Neural progenitor cell (in vitro differentiated cells): ENCODE measurements at places on chromosomes 13 and 19. TPM values are rescaled to one million over a fixed set of nuclear protein-coding genes. Genes with fewer than 3 reads are reported as not detected.
A peak's percentile ranks its signal among the peaks of the same experiment; 100 is the strongest.

- no peaks in the 10 kb centered on the region for H3K36me3 ChIP-seq
- no peak for DNase-seq
- H3K4me3 ChIP-seq = no peak overlapping the region
- no peaks in the 10 kb centered on the region for H3K4me1 ChIP-seq
- no peak overlapping the region for H3K27ac ChIP-seq
- H3K27me3 ChIP-seq = no peaks in the 10 kb centered on the region
These were observed 8.2 kb downstream of the EID2B start for GRCh38 chr19:39524495-39524894.

- H3K4me1 ChIP-seq = peaks cover 21% of the 10 kb centered on the region
- DNase-seq = no peak
- no peaks in the 10 kb centered on the region for H3K27me3 ChIP-seq
- H3K4me3 ChIP-seq = no peak overlapping the region
These were observed 303.1 kb downstream of the PCDH9 start for GRCh38 chr13:66926851-66927524.

The EBPL gene
- 82.9 and 86.4 TPM in 2 replicates for total RNA-seq

DNA sequence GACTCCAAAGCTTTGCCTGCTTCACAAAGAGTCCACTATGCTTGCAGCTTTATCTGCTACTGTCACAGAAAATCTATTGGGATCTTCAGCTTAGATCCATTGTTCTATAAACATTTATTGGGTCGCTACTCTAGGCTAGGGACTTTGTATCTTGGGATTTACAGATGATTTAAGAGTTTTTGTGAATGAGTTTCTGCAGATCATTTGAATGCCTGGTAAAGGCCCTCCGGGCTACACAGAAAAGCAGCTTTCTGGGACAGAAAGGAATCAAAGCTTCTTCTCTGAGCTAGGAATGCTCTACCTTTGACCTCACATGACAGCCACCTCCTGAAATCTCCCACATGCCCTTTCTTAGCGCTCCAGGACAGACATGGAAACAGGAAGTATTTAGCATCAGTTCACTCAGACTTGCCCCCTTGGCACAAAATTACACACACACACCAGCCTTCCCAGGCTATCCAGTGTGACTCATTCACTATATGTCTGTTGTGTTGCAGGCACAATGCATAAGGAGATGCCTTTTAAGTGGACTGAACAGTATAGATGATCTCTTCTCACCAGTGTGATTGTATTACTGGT, 492.4 kb downstream of the DACH1 start:
- no peak overlapping the region for H3K4me3 ChIP-seq
- H3K27me3 ChIP-seq = no peaks in the 10 kb centered on the region
- peaks cover 8% of the 10 kb centered on the region for H3K4me1 ChIP-seq
- H3K27ac ChIP-seq = no peak overlapping the region

DNA sequence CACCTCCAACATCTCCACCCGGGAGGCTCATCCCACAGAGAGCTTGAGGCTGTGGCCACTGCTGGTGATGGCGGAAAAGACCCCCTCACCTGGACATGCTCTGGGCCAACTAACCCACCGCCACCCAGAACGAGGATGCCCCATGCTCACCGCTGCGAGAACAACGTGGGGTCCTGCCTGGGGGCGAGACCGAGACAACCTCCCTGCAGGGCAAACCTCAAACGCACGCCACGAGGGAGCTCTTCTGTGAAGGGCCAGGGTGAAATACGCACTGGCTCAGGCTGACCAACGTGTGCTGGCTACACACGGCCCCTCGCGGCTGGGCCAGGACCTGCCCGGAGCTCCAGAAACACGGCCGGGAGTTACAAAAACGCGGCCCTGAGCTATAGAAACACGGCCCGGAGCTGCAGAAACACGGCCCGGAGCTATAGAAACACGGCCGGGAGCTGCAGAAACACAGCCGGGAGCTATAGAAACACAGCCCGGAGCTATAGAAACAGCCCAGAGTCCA, 19.0 kb upstream of the PLPP2 start:
- no peaks in the 10 kb centered on the region for H3K27me3 ChIP-seq
- H3K36me3 ChIP-seq = no peaks in the 10 kb centered on the region
- no peak overlapping the region for H3K27ac ChIP-seq
- H3K4me3 ChIP-seq = no peak overlapping the region

DNA sequence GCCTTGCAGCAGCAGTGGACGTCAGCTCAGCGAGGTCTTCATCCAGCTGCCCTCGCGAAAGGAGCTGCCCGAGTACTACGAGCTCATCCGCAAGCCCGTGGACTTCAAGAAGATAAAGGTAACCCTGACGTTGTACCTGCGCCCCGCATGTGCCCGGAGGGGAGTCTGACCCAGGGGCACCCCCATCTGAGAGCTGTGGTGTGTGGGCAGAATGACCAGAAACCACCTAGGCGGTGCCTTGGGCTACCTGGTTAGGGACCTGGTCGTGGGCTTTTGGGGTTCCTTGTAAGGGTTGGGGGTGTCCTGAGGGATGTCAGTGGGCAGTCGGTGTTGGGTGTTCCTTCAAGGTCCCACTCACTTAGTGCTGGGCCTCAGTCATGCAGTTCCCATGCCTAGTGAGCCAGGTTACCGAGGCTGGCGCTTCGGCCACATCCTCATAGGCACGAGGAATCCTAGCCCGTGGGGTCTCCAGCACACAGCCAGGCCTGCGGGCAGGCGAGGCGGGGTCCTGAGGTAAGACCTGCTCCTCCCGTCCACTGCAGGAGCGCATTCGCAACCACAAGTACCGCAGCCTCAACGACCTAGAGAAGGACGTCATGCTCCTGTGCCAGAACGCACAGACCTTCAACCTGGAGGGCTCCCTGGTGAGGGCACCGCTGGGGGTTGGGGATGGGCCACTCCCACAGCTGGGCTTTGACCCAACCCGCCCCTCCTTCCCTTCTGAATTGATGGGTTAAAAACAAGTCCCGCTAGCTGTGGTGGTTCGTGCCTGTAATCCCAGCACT, 30.8 kb upstream of the LDLR start:
- H3K4me3 ChIP-seq = no peak overlapping the region
- H3K27me3 ChIP-seq = no peaks in the 10 kb centered on the region
- H3K27ac ChIP-seq = no peak overlapping the region
- no peak for DNase-seq
- H3K36me3 ChIP-seq = no peaks in the 10 kb centered on the region

The NLRP9 gene
- not detected in 2 replicates for total RNA-seq

DNA sequence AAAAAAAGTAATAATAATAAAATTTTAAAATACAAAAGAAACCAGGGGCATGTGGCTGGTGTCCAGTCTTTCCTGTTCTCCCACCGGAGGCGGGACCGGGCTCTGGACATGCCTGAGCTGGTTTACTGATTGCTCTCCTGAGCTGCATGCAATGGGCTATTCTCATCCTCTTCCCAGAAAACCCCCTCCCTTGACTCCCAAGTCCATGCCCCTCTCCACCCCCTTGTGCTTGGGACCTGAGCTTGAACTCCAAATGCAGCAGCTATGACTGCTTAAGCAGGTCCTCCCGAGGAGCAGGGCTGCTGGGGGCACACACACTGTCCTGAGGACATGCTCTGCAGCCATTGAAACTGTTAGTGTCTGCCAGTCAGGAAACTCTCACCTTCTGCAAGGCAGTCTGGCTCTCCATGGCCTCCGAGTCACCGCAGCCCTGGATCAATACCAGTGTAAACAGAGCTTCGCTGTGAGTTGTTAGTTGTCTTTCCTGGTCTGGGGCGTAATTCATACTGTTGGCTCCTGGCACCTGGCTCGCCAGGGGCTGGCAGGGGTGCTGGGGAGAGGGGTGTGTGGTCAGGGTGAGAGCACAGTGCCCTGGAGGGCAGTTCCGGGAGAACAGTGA, 41.6 kb upstream of the CHST8 start:
- no peak for DNase-seq
- H3K27me3 ChIP-seq = no peaks in the 10 kb centered on the region
- H3K27ac ChIP-seq = no peak overlapping the region

The RAX2 gene
- total RNA-seq = not detected in 2 replicates

The ZNF560 gene
- not detected in 2 replicates for total RNA-seq

The MYPOP gene
- total RNA-seq = 0.07 and 1.9 TPM in 2 replicates

DNA sequence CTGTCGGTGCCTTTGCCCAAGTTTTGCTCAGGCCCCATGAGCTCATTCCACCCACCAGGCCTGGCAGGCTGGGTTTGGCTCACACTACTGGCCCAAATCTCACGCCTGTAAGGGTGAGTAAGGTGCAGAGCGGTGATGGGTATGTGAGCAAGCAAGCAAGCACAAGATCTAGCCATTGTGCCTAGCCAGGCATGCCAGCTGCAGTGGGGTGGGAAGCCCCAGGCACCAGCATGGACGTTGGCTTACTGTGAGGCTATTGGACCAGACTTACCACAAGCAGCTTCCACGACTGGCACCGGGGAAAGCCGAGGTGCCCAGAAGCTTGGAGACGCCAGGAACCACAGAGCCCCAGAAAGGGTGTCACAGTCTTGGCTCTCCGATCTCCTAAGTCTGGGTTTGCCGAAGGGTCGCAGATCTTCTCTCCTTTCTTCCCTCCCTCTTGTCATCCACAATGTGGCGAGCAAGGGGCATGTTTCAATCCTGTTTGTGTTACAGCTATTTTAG, 2659.4 kb upstream of the PCDH20 start:
- no peaks in the 10 kb centered on the region for H3K27me3 ChIP-seq
- no peak overlapping the region for H3K27ac ChIP-seq
- no peak overlapping the region for H3K4me3 ChIP-seq
- H3K36me3 ChIP-seq = no peaks in the 10 kb centered on the region

- no peak within 1 kb of the TSS for H3K4me3 ChIP-seq
- DNase-seq = no peak
- no peak within 1 kb of the TSS for H3K27ac ChIP-seq
- no peaks in the 10 kb centered on the region for H3K36me3 ChIP-seq
- peaks cover 6% of the 10 kb centered on the region for H3K4me1 ChIP-seq
These were observed at the start of gene TYROBP for GRCh38 chr19:35908010-35908441. Gene TYROBP, minus strand, starts transcription at chr19:35908295. Its CDS starts 67 bp downstream, at chr19:35908228.

GRCh38 chr19:32464279-32464678, 58.7 kb downstream of the DPY19L3 start:
- H3K36me3 ChIP-seq = peaks cover 3% of the 10 kb centered on the region
- H3K27me3 ChIP-seq = no peaks in the 10 kb centered on the region
- no peak overlapping the region for H3K27ac ChIP-seq
- DNase-seq = no peak
- peaks cover 13% of the 10 kb centered on the region for H3K4me1 ChIP-seq

GRCh38 chr19:6108721-6109633, 1.3 kb downstream of the RFX2 start:
- H3K4me3 ChIP-seq = peak overlapping the region; percentile 62
- no peaks in the 10 kb centered on the region for H3K36me3 ChIP-seq
- peaks cover 40% of the 10 kb centered on the region for H3K27me3 ChIP-seq

The SBK3 gene
- 3.3 and 15.1 TPM in 2 replicates for total RNA-seq

DNA sequence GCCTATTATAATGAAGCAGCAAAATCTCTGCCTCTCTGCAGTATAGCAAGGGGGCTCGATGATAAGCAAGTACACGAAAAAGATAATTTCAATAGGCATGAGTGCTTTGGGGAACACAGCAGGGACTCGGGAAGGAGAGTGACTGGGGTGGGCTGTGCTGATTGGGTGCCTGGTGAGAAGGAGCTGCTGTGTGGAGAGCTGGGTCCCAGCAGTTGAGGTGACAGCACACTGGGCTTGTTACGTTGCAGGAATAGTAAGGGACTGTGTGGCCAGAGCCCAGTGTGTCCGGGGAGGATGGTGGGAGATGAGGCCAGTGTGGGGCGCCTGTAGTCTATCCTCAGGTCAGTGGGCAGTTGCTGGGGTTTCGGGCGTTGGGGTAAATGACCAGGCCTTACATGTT, 17.4 kb downstream of the WDR62 start:
- H3K4me3 ChIP-seq = no peak overlapping the region
- H3K36me3 ChIP-seq = peaks cover 6% of the 10 kb centered on the region
- no peaks in the 10 kb centered on the region for H3K4me1 ChIP-seq
- H3K27me3 ChIP-seq = no peaks in the 10 kb centered on the region

GRCh38 chr19:53947624-53948023, 15.1 kb upstream of the CACNG8 start:
- H3K27ac ChIP-seq = no peak overlapping the region
- H3K27me3 ChIP-seq = peaks cover 16% of the 10 kb centered on the region
- DNase-seq = peak; percentile 56
- peaks cover 3% of the 10 kb centered on the region for H3K4me1 ChIP-seq
- H3K36me3 ChIP-seq = no peaks in the 10 kb centered on the region

The SLC25A41 gene
- total RNA-seq = 0.46 TPM in 1 of 2 replicates, not detected in the other

DNA sequence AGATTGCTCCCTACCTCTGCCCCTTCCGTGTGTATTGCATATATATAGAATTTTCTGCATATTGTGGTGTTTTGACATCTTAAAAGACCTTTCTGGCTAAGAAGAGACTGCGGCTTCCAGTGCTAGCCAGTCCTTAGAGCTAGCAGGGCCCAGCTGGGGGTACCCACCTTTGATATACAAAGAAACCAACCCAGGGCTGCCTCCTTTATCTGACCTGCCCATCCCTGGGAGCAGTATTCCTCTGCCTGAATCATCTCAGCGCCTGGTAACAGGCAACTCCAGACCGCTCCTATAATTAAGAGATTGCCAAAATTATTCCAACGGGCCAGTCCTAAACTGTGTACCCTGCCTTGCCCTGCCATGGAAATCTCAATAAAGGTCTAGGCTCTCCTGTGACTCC, 186.3 kb upstream of the RNF113B start:
- H3K4me1 ChIP-seq = peaks cover 10% of the 10 kb centered on the region
- DNase-seq = no peak
- no peaks in the 10 kb centered on the region for H3K36me3 ChIP-seq
- no peak overlapping the region for H3K4me3 ChIP-seq
- H3K27me3 ChIP-seq = no peaks in the 10 kb centered on the region

The FUT6 gene
- not detected in 2 replicates for total RNA-seq

DNA sequence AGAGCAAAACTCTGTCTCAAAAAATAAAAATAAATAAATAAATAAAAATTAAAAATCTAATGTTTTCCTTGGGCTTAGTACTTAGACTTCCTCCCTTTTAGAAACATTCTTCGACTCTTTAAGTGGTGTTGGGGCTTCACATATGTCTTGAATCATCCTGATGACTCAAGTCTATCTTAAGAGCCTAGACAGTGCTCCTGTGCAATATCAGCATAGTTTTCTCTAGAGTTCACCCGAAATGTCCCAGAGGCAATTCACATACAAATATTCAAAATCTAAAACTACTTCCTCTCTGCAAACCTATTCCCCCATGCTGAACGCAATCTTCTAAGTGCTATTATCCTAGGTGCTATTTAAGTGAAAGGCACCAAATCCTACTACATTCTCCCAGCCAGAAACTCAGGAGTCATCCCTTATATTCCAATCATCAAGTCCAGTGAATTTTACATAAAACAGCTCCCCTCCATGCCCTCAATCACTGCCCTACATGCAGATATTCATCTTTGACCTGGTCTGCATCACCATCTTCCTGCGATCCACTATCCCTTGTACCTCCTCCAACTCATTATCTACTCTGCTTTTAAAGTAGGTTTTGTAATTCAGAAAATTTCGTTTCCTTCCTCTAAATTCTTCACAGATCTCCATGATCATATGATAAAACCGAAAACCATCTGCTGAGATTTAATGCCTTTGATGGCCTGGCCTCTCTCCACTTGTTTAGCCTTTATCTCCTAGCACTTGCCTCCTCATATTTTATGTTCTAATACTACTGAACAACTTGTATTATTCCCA, 102.7 kb downstream of the ELF1 start:
- H3K27ac ChIP-seq = no peak overlapping the region
- no peaks in the 10 kb centered on the region for H3K36me3 ChIP-seq
- no peak for DNase-seq
- no peak overlapping the region for H3K4me3 ChIP-seq
